ENCODE measurements at places on chromosomes 7 and 10.

- no peak for DNase-seq
Observed at GRCh38 chr10:107856047-107856315, 691.5 kb upstream of the SORCS1 start.

- no peak for DNase-seq
Observed at GRCh38 chr10:117477961-117478670, 64.4 kb upstream of the EMX2 start.

DNA sequence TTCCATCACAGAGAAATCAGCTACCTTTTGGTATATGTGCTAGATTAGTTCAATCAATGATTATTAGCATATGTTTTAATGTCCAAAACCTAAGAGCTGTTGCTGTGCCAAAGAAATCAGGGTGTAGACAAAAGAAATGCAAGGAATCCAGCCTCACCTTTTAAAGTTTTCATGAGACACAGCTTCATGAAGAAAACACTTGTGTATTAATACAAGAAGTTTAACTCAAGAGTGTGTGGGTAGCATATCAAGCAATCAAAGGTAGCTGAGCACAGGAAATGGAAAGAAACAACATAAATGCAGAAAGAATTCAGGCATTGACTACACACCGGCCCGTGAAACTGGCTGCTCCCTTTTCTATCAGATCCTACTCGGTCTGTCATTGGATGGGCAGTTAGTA lies 76.0 kb upstream of the CAV2 start:
- DNase-seq: no peak

- DNase-seq: no peak
Observed at GRCh38 chr7:85184599-85185423, 2.0 kb downstream of the SEMA3D start.

GRCh38 chr7:1709900-1710299 lies 39.8 kb downstream of the ELFN1 start:
- DNase-seq: peak; percentile 9

- DNase-seq: no peak
Observed at GRCh38 chr7:42605406-42606192, 306.3 kb downstream of the C7orf25 start.

GRCh38 chr7:104967088-104967487 lies 46.9 kb upstream of the KMT2E start:
- DNase-seq: no peak

DNA sequence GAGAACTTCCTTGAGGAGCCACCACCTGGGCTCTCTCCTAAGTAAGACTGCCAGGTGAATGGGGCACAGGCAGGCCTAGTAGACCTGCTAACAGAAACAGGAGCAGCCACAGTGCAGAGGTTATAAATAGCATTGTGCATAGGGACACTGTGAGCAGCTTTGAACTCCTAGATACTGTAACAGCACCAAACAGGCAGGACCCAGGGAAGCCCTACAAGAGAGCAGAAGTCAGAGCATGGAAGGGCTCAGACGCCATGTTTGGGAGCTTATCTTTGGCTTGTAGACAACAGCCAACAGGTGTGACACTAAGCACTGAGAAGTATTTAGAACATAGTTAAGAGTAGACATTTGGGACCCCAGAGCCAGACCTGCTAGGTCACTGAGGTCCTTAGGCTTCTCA lies 14.5 kb downstream of the XRCC2 start:
- no peak for DNase-seq

- no peak for DNase-seq
Observed at GRCh38 chr10:56240471-56240870, 120.6 kb downstream of the ZWINT start.

DNA sequence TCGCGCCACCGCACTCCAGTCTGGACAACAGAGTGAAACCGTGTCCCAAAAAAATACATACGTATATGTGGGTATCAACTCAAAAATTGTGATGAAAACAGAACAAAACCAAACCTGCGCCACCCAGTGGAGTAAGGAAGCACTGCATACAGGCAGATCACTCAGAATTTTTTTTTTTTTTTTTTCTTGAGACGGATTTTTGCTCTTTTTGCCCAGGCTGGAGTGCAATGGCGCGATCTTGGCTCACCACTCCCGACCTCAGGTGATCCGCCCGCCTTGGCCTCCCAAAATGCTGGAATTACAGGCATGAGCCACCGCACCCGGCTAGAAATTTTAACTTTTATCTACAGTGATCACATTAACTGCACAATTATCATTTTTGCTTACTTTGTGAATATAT lies 9.1 kb upstream of the TMEM236 start:
- peak; percentile 74 for DNase-seq

GRCh38 chr10:65396997-65397396 lies 1528.8 kb upstream of the LRRTM3 start:
- no peak for DNase-seq

DNA sequence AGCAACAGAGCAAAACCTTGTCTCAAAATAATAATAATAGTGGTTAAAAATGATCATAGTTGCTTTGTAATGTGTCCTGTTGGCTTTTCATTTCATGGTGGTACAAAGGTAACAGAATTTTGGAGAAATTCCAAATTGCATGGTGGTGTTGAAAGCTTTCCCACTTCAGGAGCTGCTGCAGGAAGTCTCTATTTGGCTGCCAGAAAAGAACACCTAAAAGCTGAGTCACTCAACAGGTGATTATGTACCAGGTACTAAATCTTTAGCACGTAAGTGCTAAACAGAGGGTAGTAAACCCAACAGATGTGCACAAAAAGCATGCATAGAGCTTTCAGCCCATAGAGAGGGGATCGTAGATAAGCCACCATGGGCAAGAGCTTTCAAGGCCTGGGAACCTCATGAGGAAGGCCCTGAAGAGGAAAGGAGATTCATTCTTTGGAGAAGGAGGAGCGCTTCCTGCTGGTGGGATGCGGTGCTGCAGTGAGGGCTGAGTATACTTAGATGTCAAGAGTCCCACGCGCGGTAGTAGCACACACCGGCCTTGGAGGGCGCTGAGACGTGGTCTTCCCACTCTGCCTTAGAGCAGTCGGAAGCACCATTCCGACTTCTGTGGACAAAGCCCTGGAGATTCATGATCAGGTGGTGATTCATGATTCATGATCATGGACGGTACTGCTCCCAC lies 118.7 kb downstream of the RALA start:
- DNase-seq: peak; percentile 66

DNA sequence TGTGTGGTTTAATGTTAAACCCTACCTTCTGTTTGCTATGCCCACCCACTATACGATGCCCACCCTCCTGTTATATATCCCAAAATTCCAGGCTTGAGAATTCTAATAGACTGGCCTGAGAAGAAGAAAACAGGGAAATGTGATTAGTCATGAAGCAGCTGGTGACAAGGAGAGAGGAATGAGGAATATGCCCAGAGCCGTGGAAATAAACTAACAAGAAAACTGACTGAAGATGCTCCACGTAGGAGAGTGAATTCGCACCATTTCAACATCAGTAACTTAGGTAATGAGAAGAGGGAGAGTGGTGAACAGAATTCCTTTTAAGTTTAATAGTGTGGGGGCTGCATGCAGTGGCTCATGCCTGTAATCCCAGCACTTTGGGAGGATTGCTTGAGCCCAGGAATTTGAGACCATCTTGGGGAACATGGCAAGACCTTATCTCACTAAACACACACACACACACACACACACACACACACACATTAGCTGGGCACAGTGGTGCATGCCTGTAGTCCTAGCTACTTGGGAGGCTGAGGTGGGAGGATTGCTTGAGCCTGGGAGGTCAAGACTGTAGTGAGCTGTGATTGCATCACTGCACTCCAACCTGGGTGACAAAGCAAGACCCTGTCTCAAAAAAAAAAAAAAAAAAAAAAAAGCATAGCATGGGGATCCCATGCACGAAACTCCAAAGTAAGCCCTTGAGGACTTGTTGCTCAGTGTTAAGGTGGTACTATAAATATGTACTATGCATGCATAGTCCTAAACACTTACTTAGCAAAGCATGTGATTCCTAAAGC lies 16.1 kb upstream of the SYPL1 start:
- no peak for DNase-seq

GRCh38 chr10:132851451-132851850 lies 65.5 kb upstream of the NKX6-2 start:
- no peak for DNase-seq

DNA sequence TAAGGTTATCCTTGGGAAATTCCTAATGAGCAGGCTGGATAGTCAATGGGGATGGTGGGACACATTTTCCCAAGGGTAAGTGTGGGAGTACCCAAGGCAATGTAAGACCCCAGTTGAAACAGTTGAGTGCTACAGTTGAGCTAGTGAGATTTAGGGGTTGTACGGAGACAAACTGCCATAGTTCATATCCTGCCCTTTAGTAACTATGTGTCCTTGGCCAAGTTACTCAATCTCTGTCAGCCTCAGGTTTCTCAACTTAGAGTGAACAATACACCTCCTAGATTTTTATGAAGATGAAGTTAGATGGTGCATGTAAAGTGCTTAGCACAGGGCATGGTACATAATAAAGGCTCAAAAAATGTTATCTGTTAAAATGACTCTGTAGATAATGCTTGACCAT lies 20.5 kb downstream of the HABP2 start:
- DNase-seq: no peak

DNA sequence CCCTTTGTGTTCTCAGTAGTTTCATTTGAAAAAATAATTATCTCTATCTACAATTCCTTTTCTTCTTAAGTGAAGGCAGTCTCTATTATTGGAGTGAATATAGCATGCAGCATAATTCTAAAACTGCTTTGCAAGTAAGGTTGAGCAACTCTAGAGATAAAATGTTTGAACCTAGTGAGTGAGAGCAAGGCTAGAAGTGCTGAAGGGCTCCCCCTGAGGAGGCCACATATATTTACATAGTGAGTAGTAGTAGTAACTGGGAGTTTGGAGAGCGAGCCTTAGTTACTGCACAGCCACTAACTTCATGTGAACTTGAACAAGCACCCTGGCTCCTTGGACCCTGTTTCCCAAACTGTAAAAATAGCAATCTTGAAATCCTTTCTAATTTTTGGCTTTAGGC lies 141.5 kb upstream of the DKK1 start:
- no peak for DNase-seq

DNA sequence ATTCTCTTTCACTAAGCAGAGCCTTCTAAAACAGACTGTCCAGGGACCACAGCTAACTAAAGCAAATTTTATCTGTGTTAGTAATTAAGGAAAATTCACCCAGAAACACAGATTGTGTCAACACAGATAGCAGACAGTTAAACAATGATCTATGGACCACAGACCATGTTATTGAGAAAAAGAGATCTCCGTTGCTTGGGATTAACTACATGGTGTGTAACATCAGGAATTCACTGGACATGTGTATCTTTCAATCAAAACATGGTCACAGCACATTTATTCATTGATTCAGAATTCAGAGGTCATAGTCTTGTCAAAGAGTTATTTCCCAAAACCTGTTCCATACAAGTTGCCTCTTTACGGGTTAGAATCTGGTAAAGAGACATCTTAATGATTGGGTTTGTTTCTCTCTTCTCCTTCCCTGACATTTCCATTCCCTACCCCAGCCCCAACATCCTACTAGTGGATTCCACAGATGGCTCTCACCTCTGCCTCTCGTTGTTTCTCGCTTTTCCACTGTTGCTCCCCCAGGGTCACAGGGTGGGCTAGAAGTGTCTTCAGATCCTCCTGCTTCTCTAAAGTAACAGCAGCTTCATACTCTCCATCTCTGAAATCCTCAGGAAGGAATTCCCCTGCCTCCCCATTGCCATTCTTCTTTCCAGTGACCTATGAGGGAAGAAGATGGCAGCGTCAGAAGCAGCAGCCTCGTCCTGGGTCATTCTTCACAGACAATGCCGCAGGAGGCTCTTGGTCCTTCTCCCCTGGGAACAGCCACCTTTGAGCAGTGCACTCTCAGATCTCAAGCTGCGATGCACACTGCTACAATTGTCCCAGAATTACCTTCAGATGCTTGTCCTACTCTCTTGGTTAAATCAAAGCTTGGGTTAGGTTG lies 958 bp downstream of the ANKRD1 start:
- DNase-seq: no peak

DNA sequence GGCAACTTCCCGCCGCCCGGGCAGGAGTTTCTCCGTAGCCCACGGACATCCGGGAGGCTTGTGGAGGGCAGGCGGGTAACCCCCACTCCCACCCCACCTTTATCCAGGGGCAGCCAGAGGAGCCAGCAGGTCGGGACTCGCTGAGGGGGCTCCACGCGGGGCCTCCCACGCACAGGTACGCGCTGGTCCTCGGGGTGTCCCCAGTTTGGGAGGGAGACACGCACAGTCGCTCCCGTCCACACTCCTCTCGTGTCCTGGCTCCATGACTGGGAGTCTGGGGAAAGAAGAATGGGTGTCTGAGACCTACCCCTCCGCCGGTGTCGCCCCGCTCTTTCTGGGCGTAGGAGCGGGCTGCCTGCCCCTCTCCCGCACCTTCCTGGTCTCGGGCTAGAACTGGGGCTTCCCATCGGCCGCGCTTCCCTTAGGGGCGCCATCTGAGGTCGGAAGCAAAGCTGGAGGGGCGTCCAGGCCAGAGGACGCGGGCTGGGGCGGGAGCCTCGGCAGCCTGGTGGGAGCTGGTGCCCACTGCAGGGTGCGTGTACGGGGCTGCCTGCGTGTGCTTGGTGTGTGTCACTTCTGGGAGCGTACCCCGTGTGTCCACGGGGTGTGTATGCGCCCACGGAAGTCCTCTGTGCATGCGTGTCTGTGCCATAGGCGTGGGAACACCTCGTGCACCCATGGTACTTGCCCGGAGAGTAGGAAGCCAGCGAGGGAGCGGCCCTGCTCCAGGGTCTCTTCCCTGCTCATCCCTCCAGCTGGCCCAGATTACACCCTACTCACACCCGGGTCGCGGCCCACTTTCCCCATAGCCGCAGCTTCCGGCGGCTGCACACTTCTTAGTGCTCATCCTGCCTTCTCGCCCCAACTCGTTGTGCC lies 73.0 kb upstream of the LEP start:
- no peak for DNase-seq

DNA sequence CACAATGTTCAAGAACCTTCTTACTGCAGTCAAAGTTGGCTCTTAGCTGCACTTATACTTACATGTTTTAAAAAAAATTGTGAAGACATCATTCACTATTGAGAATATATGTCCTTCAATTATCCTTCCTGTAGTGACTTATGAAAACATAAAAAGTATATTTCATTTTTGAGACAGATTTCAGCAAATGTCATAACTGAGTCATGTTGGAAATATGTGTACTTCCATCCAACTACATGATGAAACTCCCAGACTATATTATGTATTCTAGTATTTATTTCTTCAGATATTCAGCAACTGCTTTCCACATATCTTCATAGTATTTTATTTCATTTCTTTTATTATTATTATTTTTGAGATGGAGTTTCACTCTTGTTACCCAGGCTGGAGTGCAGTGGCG lies 160.2 kb downstream of the ARHGAP12 start:
- no peak for DNase-seq

DNA sequence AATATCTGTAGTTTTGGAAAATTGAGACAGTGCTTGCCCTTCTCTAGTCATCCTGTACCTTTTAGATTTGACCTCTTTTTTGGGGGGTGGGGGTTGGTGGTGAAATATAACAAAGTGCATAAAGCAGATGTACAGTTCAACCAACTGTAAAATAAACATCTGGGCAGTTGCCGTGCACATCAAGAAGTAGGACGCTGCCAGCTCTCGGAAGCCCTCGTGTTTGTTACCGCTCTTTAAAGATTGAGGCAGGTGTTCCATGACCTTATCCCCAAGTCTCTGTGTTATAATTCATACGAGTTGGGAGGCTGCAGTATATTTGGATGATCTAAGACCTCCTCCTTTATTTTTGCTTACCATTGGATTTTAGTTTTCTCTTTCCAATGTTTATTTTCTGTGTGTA lies 55.1 kb downstream of the SDK1 start:
- no peak for DNase-seq
